RPMI7951 (cell line): ENCODE measurements at places on chromosomes 7 and 10. TPM values are rescaled to one million over a fixed set of nuclear protein-coding genes. Genes with fewer than 3 reads are reported as not detected.

Gene PANK1
- 4.8 and 6.4 TPM in 2 replicates for total RNA-seq

Gene ANKRD61
- total RNA-seq, result 0.12 and 0.20 TPM in 2 replicates

Gene TMED4
- 232 and 263 TPM in 2 replicates for total RNA-seq

Gene ERVW-1
- not detected in 2 replicates for total RNA-seq

Gene FOXI2
- not detected in 2 replicates for total RNA-seq
